ENCODE measurements at places on chromosomes 4 and X. TPM values are rescaled to one million over a fixed set of nuclear protein-coding genes. Genes with fewer than 3 reads are reported as not detected.
A peak's percentile ranks its signal among the peaks of the same experiment; 100 is the strongest.

DNA sequence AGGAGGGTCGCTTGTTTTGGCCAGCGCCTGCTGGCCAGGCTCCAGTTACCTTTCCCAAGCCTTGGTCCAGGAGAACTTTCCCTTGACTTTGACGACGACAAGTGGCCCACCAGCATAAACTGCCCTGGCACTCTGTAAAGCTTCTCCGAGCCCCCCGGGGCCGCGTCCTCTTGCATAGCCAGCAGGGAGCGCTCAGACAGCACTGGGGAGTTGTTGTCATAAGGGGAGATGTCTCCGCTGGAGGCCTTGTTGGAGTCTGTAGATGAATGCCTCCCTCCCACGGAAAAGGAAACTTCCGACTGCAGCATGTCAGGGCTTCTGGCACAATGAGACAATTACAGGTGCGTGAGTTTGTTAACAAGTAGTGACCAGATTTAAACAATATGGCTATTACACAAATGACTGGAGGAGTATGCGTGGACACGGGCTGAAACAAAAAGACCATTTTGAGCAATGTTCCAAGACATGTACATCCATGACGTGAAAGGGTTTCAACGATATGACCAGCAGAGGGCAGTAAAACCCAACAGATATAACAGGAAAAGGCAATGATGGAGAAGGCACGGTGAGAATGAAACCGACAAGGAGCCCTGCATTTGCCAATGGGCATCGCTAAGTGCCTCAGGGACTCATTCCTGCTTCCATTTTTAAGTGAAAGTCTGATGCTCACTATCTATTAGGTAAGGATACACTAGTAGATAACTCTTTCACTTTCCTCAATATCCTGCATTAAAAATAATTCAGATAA is 33.0 kb downstream of the HCCS start:
- peak; percentile 60 for DNase-seq

DNA sequence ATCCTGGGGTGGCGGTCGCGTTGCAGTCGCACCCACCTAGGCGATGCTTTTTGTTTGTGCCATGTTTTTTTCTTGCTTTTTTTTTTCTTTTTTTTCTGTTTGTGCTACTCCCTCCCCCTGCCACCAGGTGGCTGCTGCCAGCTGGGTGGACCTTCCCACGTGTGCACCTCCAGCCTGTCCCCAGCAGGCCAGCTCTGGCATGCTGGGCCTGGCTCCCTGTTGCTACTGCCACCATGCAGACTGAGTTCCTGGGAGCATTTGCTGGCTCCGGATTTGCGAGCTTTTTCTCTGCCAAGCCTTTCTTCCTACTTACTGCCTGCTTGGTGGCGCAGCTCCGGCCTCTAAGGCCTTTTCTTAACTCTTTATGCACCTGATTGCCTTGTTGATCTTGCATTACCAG is 161.2 kb upstream of the WDFY3 start:
- peak; percentile 2 for DNase-seq

- no peak for DNase-seq
Observed at GRCh38 chr4:128342762-128343161, 55.1 kb upstream of the PGRMC2 start.

DNA sequence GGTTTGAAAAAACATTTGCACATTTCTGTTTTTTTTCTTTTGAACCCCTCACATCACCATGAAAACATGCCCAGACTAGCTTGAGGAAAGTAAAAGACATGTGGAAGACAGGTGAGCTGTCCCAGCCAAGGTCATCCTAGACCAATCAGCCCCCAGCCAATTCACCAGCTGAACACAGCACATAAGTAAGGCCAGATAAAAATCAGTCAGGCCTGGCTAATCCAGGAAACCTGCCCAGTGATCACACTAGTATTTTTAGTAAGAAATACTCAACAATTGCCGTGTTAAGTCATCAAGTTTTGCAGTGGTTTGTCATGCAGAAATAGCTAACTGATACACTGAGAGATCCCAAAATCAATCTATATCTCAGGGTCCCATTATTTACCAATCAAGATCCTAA is 4.4 kb upstream of the SMR3A start:
- DNase-seq = no peak

DNA sequence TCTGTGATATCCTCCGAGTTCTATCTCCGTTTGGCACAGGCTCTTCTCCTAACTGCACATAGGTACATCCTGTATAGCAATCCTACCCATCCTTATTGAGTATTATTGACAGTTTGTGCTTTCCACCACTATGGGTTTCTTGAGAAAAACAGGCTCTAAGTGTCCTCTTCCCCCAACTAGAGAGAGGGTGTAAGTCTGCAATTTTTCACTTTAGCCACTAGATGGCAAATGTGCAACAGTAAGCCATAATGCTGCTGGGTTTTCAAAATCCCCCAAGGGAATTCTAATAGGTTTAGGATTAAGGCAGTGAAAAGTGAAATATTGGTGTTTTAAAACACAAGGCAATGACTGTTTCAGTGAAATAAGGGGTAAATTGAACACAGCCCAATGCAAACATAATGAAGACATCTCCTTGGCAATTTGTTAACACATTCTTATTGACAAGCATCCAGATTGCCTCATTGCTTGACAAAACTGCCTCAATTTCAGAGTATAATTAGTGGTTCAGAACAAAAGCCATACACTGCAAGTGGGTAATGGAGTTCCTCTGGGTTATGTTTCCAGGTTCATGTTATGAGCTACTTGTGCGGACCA is 239.0 kb upstream of the HTR2C start:
- DNase-seq = no peak

DNA sequence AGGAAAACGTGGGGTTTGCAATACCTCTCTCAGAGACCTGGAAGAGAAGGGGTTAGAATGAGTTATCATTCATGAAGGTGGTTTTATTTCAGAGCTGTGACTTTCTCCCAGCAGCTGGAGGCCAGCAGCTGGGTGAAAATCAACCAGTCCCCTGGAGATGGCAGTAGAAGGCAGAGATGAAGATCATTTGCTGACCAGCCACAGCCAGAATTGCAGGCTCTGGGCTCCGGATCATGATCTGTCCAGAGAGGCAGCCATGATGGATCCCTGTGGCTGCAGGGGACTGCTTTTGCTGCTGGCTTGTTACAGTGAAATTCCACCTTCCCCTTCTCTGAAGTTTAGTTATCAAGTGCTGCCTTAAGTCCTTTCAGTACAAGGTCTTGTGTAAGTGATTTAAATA is 46.9 kb upstream of the TAB3 start:
- DNase-seq = no peak

- no peak for DNase-seq
Observed at GRCh38 chrX:1597345-1598020, 6.1 kb downstream of the AKAP17A start.

Gene SLC10A4
- polyA plus RNA-seq = 0.40 TPM

Gene SPANXN3
- polyA plus RNA-seq = not detected

All from right renal pelvis (tissue), 4 donors.